Stomach (tissue), 19 donors: ENCODE measurements at places on chromosomes 2 and 18. TPM values are rescaled to one million over a fixed set of nuclear protein-coding genes. Genes with fewer than 3 reads are reported as not detected.
A peak's percentile ranks its signal among the peaks of the same experiment; 100 is the strongest.

- DNase-seq, result no peak
Observed at GRCh38 chr2:183243758-183244157, 119.5 kb downstream of the NUP35 start.

DNA sequence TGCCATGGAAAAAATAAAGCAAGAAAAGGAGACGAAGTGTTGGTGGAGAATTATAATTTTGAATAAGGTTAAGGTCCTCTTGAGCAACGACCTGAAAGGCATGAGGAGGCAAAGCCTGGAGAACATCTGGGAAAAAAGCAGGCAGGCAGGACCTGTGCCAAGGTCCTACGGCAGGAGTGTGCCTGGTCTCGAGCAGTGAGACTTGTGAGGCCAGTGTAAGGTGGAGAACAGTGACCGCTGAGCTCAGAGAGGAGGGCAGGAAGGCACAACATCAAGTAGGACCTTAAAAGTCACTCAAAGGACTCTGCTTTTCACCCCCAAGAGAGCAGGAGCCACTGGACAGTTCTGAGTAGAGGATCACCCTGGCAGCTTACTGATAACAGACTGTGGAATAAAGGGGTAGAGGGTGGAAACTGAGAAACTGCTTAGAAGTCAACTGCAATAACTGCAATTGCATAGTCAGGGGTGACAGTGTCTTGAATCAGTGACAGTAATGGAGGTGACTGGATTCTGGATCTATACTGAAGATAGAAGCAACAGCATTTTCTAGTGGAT, 3.5 kb downstream of the NOL10 start:
- DNase-seq, result no peak

DNA sequence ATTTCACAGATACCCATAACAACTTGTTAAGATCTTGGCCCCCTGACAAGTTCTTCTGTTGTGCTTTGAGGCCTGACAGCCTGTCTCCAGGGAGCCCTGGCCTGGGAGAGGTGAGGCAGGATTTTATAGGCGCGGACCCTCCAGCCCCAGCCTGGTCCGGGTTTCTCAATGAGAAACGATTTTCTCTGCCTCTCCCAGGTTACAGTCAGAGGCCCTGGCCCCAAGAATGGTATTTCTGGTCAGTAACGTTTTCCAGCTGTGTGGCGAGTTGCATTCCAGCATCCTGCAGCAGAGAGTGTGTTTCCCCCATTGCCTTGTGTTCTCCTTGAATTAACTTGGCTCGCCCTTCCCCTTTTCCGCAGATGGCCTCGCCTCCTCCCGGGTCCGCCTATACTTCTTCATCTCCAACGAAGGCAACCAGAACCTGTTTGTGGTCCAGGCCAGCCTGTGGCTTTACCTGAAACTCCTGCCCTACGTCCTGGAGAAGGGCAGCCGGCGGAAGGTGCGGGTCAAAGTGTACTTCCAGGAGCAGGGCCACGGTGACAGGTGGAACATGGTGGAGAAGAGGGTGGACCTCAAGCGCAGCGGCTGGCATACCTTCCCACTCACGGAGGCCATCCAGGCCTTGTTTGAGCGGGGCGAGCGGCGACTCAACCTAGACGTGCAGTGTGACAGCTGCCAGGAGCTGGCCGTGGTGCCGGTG, 3.0 kb downstream of the INHBB start:
- DNase-seq, result peak; percentile 30

- no peak for DNase-seq
Observed at GRCh38 chr2:207475546-207475945, 54.2 kb upstream of the CREB1 start.

- DNase-seq, result no peak
Observed at GRCh38 chr2:1563084-1563857, 150.0 kb downstream of the TPO start.

- no peak for DNase-seq
Observed at GRCh38 chr18:27277554-27277953, 92.4 kb upstream of the CHST9 start.

GRCh38 chr2:173822889-173823542, 142.2 kb downstream of the SP3 start:
- DNase-seq, result no peak

GRCh38 chr2:72028351-72028995, 119.2 kb downstream of the CYP26B1 start:
- DNase-seq, result peak; percentile 19

GRCh38 chr2:79275863-79276262, 116.3 kb upstream of the REG3A start:
- no peak for DNase-seq

DNA sequence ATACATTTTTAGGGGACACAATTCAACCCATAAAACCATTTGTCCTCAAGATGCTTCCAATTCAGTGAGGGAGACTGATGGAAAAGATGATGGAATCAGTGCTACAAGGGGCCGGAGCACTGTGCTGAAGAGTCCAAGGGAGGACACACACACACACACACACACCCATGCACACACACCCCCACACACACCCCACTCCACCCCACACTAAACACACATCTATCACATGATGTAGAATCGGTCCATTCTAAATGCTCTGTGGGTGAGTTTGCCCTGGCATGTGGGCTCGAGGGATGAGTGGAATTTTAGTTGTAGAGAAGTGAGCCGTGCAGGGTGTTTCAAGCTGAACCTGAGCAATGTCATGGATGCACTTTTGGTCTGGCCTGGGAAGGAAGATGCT, 41.1 kb downstream of the PRKCE start:
- DNase-seq, result no peak

DNA sequence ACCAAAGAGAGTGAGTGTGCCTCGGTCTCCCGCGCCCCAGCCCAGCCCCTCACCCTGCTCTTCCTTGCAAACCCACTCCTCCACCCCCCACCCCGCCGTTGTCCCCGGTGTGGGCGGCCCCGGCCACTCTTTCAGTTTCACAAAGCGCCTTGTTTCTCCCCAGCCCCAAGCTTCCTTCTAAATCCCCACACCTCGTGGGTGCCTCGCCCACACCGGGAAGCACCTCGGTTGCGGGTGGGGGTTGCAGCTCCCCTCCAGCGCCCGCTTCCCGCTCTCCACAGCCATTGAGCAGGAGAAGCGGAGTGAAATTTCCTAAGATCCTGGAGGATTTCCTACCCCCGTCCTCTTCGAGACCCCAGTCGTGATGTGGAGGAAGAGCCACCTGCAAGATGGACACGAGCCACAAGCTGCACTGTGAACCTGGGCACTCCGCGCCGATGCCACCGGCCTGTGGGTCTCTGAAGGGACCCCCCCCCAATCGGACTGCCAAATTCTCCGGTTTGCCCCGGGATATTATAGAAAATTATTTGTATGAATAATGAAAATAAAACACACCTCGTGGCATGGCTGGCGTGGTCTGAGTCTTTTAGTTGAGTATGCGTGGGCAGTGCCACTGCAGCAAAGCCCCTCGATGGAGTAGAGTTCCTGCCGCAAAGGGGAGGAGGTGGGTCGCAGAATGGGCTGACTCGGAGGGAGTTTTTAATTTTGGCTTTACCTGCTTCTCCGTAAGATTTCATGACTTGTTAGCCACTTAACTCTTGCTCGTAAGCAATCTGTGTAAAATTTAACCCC, 848 bp downstream of the TMSB10 start:
- peak; percentile 59 for DNase-seq

- DNase-seq, result no peak
Observed at GRCh38 chr2:200364142-200364541, 57.6 kb downstream of the SPATS2L start.

GRCh38 chr2:175742367-175742766, 259.7 kb downstream of the LNPK start:
- DNase-seq, result no peak

DNA sequence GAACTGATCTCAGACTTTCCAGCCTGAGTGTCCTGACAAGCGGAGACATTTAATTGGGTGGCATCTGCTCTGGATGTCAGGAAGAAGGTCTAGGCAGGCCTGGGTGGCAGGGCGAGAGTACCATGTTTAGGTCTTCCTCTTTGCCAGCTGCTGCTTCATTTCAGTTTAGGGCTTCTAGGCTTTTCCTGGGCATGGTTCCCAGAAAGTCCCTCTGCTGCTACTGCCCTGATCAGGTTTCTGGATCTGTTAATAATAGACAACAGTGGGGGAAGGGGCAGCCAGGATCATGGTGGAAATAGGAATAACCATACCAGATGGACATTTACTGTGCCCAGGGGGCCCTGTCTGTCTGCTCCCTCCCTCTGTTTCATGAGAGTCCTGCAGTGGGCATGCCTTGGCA, 2.3 kb upstream of the PLCD4 start:
- peak; percentile 74 for DNase-seq

DNA sequence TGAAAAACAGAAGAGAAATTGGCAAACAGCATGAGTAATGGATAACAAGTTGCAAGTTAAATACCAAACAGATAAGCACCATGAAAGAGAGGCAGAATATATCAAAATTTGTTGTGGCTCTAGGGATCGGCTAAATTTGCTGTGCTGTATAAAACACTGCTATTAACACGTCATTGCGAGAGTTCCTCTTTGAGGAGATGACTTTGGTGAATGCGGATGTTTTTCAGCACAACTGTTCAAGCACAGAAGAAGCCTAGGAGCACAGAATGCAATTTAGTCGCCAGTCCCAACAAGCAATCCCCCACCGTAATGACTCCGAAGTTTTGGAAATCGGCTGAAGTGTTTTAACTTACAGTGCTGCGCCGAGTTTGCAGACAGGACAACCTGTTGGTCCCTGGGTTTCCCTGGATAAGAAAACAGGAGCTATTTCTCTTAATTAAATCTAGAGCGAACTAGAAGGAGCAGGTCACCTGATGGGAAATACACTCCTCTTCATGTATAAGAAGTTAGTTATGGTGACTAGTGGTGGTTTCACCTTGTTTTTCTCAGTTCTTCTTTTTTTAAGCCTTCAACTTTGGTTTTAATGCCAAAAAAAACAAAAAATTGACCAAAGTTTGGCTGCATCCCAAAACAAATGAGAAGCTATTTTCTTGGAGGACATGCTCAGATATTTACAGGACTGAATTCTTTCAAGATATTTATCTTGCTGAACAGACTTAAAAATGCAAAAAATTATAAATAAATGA, 454.1 kb upstream of the SALL3 start:
- no peak for DNase-seq

- peak; percentile 87 for DNase-seq
Observed at GRCh38 chr2:151238527-151239487, 22.9 kb downstream of the RBM43 start.

DNA sequence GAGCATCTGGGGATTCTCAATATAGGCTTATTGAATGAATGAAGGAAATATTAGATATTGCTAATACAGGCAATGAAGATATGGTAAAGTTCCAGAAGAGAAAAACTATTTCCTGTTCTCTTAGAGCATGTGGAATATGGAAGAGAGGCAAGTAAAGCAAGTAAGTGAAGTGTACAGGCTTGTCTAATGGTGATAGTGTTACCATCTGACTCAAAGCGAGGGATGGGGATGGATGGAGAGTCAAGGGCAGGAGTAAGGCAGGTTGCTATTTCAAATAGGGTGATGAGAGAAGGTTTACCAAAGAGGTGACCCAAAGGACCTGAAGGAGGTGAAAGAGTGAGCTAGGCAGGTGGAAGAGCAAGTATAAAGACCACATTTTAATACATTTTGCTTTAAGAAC, 55.2 kb upstream of the SLC38A11 start:
- no peak for DNase-seq

Gene KCNG2
- not detected for total RNA-seq

Gene PLEK
- 0.45 TPM for total RNA-seq

Gene MPPE1
- 53.8 TPM for total RNA-seq

Gene FER1L5
- total RNA-seq, result not detected

Gene REG3G
- not detected for total RNA-seq

Gene C2orf80
- not detected for total RNA-seq
